ENCODE measurements at places on chromosomes 16 and 17.
A peak's percentile ranks its signal among the peaks of the same experiment; 100 is the strongest.

DNA sequence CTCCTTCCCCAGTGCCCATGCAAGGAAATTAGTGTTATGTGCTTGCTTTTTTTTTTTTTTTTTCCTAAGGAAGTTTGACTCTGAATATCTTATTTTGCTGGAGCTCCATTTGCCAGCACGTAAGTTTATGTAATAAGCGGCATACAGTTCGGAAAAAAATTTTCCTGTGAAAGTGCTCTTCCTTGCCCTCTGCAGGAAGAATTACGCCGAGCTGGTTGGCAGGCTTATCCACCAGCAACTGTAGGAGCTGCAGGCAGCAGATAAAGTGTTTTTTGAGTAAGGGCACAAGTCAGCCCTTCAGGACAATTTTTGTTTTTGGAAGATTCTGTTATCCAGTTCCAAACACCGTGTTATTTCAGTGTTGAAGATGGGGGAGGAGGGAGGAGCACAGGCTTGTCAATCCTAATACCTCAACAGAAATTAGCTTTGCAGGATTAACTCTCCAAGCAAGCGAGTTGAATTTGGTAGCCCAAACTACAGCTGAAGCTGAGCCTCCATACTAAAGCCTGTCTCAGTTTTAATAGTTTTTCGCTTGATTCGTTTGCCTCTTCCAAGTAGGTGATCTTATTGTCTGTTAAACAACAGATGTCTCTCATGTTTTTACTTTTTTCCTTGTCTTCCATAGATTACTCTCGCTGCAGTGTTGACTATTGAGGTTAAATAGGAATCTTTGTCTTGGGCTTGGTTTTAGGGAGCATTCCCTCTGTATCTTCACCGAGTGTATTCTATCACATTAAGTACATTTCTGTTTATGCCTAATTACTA lies 1.1 kb downstream of the SPECC1 start:
- no peak for DNase-seq

- no peak for DNase-seq
Observed at GRCh38 chr17:76641501-76641900, 2.1 kb downstream of the ST6GALNAC1 start.

DNA sequence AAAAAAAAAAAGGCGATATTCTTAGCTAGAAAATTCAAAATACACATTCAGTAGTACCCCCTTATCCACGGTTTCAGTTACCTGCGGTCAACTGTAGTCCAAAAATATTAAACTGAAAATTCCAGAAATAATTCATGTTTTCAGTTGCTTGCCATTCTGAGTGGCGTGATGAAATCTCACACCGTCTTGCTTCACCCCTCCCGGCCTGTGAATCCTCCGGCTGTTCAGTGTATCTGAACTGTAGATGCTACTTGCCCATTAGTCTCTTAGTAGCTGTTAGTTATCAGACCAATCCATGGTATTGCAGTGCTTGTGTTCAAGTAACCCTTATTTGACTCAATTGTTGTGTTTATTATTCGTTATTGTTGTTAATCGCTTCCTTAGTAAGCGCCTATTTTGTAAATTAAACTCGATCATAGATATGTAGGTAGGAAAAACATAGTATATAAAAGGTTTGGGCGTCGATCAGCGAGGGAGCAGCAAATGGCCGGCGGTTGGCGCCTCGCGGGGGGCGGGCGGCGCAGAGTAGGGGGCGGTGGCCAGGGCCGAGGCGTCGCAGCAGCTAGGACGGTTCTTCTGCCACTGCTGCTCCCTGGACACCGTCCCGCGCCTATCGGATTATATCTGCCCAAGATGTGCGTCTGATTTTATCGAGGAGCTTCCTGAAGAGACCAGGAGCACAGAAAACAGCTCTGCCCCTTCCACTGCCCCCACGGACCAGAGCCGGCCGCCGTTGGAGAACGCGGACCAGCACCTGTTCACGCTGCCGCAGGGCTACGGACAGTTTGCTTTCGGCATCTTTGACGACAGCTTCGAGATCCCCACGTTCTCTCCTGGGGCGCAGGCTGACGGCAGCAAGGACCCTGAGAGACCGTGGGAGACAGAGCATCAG lies 39.8 kb upstream of the AKAP1 start:
- DNase-seq, result peak; percentile 0

DNA sequence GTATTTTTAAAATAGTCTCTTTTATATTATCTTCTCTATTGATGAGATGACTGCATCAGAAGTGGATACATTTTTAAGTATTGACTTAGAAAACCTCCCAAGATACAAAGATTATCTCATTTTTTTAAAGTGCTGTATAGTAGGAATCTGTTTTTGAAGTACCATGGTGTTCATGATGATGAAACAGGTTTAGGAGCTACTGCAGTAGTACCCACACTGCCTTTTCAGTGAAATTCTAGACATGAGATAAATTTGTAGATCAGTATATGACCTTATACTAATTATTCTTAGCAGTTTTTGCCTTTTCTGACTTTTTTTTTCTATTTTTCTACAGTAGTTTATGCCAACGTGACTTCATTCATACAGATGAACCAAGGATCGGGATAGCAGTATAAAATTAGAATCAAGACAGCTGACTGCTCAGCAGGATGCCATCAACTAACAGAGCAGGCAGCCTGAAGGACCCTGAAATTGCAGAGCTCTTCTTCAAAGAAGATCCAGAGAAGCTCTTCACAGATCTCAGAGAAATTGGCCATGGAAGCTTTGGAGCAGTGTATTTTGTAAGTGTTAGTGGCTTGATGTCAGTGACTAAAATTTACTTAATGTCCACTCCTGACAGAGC lies 61.1 kb downstream of the TAOK1 start:
- DNase-seq, result no peak

GRCh38 chr17:15952916-15953790 lies 8.2 kb downstream of the ADORA2B start:
- DNase-seq, result no peak

DNA sequence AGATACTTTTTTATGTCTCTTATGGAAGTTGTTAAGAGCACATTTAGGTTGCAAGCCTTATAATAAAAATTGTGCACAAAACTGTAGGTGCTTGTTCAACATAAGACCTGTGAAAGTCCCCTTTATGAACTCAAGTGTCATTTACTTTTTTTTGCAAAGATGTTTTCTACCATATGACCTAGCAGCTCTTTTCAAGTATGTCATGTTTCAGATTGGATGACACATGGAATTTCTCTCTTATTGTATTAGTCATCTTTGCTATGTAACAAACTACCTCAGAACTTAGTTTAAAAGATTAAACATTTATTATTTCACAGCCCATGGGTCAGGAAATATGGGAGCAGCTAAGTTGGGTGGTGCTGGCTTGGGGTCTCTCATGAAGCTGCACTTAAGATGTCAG lies 57.9 kb downstream of the PHKB start:
- no peak for DNase-seq

GRCh38 chr16:20301840-20302239 lies 25.5 kb downstream of the GP2 start:
- DNase-seq, result no peak

DNA sequence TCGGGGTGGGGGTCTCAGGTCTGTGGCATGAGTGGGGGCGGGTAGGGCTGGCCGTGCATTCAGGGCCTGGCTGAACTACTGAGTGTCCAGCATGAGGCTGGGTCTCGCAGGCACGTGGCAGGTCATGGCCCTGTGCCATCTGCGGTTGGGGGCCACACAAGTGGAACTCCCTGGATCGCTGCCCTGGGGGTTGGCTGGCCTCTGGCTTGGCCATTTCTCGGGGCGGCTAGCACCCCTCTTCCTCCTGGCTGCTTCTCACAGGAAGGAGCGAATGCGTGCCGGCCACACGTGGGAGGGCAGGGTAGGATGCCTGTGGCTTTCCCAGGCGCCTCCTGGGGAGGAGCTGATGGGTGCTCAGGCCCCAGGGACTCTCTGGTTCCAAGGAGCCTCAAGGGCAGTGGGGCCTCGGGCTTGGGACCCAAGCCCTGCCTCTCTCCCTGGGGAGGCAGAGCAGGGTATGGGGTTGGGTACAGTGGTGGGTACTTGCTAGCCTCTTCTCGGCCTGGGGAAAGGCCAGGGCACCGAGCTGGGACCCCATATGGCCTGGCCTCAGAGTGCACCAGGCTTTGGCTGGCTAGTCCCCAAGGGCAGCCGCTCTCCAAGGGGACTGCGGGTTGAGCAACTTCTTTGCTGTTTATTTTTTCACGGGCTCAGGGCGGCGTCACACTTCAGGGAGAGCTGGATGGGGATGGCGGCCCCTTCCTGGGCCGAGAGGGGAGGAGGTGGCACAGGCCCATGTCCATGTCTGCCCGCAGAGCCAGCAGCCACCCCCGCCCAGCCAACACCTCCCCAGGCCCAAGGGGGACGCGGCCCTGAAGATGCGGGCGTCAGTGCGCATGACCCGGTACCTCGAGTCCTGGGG lies 37.5 kb downstream of the ADCY7 start:
- DNase-seq, result no peak

DNA sequence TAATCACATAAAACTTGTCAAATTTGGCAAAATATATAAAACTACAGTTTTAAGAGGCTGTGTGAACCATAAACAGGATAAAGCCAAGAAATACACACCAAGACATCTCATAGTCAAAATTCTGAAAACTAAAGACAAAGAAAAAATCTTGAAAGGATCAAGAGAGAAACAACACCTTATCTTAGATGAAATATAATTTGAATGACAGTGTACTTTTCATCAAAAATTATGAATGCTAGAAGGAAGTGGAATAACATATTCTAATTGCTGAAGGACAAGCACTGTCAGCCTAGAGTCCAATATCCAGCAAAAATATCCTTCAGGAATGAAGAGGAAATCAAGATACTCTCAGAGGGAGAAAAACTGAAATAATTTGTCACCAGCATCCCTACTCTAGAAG lies 37.2 kb downstream of the PIK3R5 start:
- DNase-seq, result no peak

DNA sequence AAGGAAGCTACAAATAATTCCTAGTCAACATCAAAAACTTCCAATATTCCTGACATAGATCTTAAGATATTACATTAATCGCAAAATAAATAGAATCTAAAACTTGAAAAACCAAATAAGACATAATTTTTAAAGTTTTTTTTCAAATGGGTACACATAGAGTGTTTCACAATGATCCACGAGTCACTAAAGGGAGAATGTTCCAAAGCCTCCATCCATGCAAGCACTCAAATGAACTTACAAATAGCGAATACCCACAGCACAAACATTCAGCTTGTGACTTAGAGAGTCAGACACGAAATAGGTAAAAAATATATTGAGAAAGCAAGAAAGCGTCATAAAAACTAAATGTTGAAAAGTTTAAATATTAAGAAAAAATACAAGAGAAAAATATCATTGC lies 65.7 kb downstream of the CEP112 start:
- DNase-seq, result no peak

DNA sequence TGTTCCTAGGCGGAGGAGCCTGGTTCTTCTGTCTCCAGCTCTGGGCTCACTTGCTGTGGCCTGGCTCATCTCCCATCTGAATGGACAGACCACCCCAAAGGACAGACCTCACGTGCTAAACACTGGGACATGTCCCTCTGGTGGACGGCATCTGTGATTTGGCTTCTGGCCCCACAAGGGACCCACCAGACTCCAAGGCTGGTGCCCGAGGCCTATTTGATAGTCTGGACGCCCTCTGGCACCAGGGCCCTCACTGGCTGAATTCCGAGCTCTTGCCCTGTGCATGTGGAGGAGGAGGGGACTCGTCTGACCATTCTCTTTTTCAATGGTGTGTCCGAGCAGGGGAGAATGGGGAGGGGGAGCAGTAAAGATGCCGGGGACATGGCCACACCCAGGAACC lies 62.8 kb upstream of the LGALS9 start:
- no peak for DNase-seq

DNA sequence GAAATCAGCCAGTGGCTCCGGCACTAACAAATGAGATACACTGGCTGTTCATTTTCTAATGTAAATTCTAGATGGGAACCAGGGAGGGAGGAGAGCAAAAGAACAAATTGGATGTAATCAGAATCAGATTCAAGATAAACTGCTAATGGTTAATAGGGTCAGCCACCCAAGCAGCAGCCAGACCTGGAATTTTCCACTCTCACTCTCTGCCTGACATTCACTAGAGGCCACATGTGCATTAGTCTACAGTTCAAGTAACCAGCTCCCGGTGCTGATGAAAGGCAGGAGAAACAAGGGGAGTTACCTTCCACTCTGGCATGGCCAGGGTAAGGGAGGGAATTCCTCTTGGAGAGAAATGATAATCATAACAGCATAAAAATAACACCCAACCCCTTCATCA lies 597.7 kb downstream of the TOX3 start:
- no peak for DNase-seq

- peak; percentile 20 for DNase-seq
Observed at GRCh38 chr17:43880420-43880991, 26.8 kb downstream of the MPP2 start.

DNA sequence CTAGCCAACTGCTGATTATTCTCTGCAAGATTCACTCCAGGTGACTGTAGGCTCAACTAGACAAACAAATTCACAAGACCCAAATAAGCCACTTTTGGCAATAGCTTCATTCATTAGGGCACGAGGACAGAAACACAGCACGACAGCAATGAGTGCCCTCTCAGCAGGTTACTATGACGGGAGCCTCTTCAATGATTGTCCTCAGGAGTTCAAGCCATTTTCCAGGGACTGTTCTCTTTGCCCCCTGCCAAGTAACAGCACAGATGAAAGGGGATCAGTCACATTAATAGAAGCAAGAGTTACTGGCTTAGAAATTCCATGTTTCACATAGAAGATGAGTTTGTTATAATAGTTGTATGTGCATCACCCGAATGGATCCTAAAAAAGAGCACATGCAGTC lies 712.2 kb downstream of the CDH8 start:
- no peak for DNase-seq

DNA sequence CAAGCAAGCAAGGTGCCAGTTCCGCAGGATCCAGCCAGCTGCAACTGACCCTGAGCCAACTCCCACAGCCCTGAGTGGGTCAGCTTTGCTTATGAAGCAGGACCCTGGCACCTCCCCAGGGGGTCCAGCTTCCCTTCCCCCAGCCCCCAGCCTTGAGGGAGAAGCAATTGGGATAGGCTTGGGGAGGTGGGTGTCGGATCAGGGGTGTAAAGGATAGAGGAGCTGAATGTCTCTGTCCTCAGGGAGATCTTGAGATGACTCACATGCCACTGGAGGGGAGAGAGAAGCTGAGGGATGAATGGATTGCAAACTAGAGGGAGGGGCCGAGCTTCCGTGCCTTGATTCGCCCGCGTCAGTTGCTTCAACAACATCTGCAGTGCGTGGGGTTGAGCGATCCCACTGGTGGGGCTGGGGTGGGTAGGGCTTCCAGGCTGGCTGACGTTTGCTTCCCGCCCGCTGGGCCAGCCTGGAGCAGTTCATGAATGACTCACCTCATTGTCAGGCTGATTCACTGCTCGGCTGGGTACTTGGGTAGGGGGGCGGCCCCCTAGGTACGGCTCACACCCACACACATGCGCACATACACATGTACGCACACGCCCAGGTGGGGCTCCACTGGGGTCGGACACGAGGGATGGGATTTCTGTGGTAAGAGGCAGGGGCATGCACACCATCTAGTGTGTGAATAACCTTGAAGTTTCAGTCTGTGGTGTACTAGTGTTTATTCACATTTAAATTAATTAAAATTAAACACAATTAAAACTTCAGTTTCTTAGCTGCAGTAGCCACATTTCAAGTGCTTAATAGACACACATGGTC lies 3.6 kb upstream of the HROB start:
- DNase-seq, result no peak

GRCh38 chr16:81738783-81739496 lies 40.2 kb upstream of the PLCG2 start:
- DNase-seq, result no peak

- no peak for DNase-seq
Observed at GRCh38 chr17:41944943-41945342, 14.5 kb downstream of the ODAD4 start.

- no peak for DNase-seq
Observed at GRCh38 chr17:8315764-8316217, 5.8 kb downstream of the ARHGEF15 start.

GRCh38 chr16:85611444-85612190 lies 1.5 kb upstream of the GSE1 start:
- DNase-seq, result peak; percentile 37

- no peak for DNase-seq
Observed at GRCh38 chr17:19642373-19642893, 6.1 kb upstream of the ALDH3A2 start.
